GM12864 (cell line): ENCODE measurements at places on chromosomes 4 and X.

- DNase-seq, result no peak
Measured at GRCh38 chr4:139312552-139313332, 10.5 kb upstream of the NDUFC1 start.

GRCh38 chr4:151540728-151541388 lies 131.9 kb downstream of the FHIP1A start:
- DNase-seq, result no peak

DNA sequence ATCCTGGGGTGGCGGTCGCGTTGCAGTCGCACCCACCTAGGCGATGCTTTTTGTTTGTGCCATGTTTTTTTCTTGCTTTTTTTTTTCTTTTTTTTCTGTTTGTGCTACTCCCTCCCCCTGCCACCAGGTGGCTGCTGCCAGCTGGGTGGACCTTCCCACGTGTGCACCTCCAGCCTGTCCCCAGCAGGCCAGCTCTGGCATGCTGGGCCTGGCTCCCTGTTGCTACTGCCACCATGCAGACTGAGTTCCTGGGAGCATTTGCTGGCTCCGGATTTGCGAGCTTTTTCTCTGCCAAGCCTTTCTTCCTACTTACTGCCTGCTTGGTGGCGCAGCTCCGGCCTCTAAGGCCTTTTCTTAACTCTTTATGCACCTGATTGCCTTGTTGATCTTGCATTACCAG lies 161.2 kb upstream of the WDFY3 start:
- no peak for DNase-seq

GRCh38 chrX:100895365-100896075 lies 21.4 kb upstream of the NOX1 start:
- DNase-seq, result peak; percentile 10

DNA sequence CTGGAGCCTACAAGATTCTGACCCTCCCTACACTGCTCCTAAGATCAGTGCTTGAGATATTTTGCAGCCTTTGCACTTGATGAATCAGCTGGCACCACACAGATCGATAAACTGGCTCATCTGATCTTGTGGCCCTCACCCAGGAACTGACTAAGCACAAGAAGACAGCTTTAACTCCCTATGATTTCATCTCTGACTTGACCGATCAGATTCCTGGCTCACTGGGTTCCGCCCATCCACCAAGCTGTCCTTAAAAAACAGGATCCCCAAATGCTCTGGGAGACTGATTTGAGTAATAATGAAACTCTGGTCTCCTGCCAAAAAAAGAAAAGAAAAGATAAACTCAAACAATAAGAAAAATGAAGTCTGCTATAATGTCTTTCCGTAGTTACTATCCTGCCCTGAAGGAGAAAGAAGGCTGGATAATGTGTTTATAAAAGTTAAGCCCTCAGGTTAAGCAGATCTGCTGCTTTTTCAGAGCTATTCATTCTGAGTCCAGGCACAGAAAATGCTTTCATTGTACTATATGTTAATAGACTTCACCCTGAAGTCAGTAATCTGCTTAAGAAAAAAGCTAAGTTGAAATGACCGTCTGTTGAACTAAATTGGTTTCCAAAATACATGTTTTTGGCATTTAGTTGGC lies 795.2 kb downstream of the TRIML1 start:
- DNase-seq, result no peak

DNA sequence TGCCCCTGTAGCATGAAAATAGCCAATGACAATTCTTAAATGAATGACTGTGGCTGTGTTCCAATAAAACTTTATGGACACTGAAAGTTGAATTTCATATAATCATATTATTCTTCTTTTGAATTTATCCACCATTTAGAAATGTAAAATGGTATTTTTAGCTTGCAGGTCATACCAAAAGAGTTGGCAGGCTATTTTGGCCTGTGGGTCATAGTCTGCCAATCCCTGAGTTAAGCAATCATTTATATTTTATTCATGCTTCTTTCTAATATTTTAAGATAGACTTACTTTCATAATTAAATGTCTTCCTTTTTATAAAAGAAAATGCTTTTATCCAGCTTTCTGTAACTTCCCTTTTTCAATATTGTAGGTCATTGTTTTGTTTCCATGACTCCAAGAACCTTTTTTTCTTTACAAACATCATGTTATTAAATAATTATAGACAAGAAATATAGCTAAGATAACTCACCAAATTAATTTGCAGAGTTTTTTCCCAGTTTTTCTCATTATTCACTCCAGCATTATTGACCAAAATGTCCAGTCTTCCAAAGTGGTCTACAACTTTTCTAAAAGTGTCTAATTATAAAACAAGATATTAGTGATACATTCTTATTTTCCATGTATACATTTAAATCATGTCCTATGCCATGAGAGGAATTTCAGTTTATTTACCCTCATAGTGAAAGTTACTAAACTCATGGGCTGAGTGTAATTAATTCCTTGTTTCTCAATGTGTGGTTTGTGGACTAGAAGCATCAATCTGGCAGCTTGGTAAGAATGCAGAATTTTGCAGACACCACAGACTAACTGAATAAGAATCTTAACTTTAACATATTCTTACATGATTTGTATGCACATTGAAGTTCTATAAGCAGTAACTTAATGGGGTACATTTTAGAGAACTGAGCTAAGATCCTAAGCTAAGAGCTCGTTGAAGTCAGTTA lies 4.5 kb downstream of the HPGD start:
- no peak for DNase-seq

- peak; percentile 69 for DNase-seq
Measured at GRCh38 chr4:101806914-101807313, 16.4 kb downstream of the BANK1 start.

DNA sequence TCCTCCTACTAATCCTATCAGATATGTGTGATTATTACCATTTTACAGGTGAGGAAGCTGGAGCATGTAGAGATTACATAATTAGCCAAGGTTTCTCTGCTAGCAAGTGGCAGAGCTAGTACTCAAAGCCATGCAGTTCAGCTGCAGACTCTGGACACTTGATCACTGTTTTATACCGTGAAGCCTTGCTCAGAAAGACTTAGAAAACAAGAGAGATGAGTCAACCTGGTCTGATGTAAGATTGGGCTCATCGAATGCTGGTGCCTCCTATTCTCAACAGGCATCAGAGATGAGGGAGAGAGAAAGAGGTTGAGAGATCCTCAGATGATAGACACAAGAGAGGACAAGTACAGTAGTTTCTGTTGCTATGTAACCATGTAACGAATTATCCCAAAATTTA lies 19.0 kb upstream of the PDE5A start:
- DNase-seq, result no peak

DNA sequence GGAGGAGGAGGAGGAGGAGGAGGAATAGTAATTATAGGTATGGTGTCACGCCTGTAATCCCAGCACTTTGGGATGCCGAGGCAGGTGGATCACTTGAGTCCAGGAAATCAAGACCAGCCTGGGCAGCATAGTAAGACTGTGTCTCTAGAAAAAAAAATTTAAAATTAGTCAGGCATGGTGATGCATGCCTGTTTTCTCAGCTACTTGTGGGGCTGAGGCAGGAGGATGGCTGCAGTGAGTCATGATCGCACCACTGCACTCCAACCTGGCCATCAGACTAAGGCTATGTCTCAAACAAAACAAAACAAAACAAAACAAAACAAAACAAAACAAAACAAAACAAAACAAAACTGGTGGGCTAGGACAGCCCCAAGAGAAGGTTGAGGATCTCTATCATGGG lies 3.0 kb downstream of the STARD8 start:
- DNase-seq, result no peak

DNA sequence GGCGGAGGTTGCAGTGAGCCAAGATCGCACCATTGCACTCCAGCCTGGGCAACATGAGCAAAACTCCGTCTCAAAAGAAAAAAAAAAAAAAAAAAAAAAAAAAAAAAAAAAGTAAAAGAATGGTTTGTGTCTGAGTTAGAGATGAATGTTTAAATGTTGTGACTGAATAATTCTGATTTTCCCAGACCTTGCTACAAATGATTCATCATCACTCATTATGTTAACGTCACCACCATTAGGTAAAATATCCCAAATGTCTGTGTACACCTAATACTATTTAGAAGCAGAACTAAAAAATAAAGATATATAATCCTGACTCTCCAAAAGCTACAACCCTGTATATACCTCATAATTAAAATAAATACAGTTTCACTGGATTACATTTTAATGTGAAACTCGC lies 70.8 kb downstream of the HHIP start:
- no peak for DNase-seq

DNA sequence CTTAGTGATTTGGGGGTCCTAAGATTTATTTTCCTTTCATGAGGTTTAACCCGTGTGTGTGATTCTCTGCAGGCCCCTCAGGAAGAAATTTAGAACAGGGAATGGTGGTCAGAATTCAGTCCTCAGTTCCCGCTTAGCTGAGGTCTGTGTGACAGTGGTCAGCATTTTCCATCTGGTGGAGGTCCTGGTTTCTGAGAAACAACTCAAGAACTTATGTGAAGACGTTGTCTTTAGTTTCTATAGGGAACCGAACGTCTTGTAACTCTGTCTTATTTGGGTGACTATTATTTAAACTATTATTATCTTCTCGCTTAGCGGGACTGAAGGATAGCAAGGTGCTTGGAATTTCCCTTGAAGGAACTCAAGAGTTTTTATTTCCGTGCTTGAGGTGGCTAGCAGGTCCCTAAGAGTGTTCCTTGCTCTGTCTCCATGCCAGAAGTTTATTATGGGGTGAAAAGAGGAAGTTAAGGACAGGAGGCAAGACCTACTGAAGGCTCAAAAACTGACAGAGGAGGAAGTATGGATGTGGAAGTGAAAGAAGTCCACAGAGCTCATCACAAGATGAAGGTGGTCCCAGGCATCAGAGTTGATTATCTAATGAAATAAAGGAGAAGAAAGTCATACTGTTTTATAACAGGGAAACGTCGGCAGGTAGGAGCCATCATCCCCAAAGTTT lies 9.4 kb downstream of the MGST2 start:
- DNase-seq, result peak; percentile 5

DNA sequence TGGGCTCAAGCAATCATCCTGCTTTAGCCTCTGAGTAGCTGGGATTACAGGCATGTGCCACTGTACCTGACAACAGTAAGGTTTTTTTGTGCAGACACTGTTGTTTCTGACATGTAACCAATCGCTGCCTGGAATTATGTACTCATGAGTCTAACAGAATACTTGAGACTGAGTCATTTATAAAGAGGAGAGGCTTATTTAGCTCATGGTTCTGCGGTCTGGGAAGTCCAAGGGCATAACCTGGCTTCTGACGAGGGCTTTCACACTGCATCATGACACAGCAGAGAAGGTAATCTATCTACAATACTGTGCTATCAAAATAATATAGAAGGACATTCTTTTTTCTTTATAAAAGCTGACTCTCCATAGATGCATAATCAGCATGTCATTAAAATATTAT lies 115.5 kb upstream of the STOX2 start:
- DNase-seq, result peak; percentile 8

- DNase-seq, result no peak
Measured at GRCh38 chrX:26653050-26653449, 437.1 kb downstream of the MAGEB5 start.

DNA sequence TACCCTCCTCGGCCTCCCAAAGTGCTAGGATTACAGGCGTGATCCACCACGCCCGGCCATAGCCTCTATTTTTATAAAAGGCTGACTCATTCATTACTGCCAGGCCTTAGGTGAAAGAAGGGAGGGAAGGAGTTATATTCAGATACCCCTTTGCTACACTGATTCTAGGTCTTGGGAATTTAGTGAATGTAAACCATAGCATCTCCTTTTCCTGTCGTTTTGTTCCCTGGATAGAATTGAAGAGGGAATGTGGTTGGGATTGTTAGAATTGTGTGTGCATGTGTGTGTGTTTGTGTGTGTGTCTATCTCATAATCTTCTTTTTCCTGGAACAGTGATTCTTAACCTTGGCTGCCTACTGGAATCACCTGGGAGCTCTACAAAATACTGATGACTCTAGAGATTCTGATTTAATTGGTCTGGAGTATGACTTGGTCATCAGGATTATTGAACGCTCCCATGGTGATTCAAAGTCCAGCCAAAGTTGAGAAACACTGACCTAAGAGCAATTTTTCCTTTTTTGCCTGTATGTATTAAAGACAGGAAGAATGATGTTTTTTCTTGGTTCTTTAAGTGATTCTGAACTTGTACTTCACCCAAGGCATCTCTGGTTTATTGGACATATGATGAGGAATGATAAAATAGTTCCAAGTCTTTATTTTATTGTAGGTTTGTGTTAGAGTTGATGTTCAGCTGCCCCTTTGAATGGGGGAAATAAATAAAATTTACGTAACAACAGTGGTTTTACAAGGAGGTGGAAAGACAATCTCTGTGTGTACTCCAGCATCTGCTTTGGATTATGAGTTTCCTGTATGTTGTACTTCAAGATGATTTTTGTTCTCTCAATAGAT lies 37.0 kb downstream of the NAP1L5 start:
- DNase-seq, result no peak

DNA sequence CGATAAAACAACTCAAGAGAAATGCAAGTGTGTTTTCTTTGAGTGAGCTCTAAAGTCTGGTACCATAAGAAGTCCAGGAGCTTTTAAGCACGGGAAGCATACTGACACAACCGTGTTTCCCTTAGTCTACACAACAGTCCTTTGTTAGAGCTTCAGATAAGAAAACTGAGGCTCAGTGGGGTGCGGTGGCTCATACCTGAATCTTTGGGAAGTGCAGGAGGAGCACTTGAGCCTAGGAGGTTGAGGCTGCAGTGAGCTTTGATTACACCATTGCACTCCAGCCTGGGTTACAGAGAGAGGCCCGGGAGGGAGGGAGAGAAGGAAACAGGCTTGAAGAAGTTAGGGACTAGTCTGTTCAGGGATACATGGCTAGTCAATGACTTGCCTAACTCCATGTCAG lies 21.9 kb downstream of the LEF1 start:
- DNase-seq, result no peak

- peak; percentile 0 for DNase-seq
Measured at GRCh38 chr4:101556842-101557241, 209.5 kb upstream of the PPP3CA start.

DNA sequence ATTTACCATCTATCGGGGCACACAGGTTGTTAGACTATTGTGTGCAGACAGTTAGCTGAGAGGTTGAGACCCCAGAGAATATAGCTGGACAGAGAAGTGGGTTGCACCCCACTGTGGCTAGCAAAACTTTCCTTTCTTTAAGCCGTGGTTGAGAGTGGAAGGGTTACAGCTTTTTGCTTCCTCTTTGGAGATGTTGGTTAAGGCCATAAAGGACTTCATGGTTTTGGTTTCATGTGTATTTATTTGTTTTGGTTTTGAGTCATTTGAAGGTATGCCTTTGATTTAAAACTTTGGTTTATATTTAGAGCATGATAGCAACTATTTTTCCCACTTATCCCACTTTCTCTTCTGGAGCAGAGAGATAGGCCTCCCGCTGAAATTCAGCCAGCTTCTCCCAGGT lies 274.3 kb upstream of the IL1RAPL1 start:
- no peak for DNase-seq

- no peak for DNase-seq
Measured at GRCh38 chr4:21415728-21416127, 532.8 kb downstream of the KCNIP4 start.

GRCh38 chr4:188414441-188414840 lies 275.2 kb downstream of the TRIML1 start:
- no peak for DNase-seq

GRCh38 chrX:77788050-77788449 lies 2.0 kb upstream of the ATRX start:
- peak; percentile 29 for DNase-seq
